ENCODE measurements at places on chromosomes 11 and 22. TPM values are rescaled to one million over a fixed set of nuclear protein-coding genes. Genes with fewer than 3 reads are reported as not detected.

DNA sequence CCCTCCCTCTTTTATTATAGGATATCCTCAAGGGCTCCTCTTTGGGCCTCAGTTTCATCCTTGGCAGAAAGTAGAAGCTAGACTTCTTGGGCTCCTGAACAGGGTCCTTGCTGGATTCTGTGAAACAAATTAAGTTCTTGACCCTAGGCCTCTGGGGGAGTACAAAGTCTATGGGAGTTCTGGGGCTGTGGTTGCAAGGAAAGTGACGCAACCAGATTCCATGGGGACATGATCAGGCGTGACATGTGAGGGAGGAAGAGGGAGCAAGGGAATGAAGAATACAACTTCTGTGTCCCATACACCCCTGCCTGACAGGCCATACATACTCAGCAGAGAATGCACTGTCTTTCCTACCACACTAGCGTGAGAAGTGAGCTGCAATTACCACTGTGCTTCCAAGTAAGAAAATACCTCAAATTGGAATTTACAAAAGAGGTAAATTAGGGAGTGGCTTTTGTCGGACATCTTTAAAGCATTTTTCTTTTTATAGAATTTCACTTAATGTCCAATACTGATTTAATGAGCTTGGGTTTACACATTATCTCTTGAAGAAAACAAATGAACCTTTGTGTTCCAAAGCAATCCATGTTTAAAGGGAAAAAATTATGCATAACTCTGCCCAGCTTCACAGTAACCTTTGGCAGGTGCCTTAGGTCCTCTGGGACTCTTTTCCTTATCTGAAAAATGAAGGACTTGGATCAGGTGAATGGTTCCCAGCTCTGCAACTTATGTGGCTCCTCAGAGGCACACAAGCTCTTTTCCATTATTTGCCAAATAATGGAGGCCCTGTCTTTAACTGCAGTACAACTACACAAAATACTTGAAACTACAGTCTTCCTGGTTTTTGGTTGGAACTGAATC, 38.9 kb downstream of the LIMK2 start:
- DNase-seq, result no peak
- no peaks in the 10 kb centered on the region for H3K36me3 ChIP-seq
- H3K27me3 ChIP-seq, result no peaks in the 10 kb centered on the region
- H3K4me1 ChIP-seq, result no peaks in the 10 kb centered on the region
- H3K4me3 ChIP-seq, result no peak overlapping the region
- no peak overlapping the region for H3K27ac ChIP-seq

DNA sequence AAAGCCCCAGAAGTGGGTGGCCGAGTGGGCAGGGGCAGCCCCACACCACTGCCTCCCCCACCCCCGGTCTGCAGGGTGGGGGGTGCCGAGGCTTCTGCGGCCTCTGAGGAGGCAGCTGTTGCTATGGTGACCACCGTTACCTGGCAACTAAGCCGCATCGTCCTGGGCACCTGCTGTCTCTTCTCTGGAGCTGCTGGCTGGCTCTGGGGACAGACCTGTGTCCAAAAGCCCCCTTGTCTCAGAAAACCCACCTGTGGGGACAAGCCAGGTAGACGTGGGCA, 79.9 kb upstream of the PRR5 start:
- peaks cover 6% of the 10 kb centered on the region for H3K4me1 ChIP-seq
- no peak overlapping the region for H3K4me3 ChIP-seq
- H3K27ac ChIP-seq, result no peak overlapping the region
- no peaks in the 10 kb centered on the region for H3K27me3 ChIP-seq
- no peaks in the 10 kb centered on the region for H3K36me3 ChIP-seq

- DNase-seq, result no peak
- no peak overlapping the region for H3K4me3 ChIP-seq
- H3K36me3 ChIP-seq, result no peaks in the 10 kb centered on the region
- no peak overlapping the region for H3K27ac ChIP-seq
- H3K27me3 ChIP-seq, result no peaks in the 10 kb centered on the region
- no peaks in the 10 kb centered on the region for H3K4me1 ChIP-seq
Measured at GRCh38 chr11:121004206-121004840, 19.6 kb upstream of the TBCEL start.

Gene LUZP2
- 0.47 TPM for total RNA-seq

Gene CTSF
- 5.4 TPM for total RNA-seq

Data from Peyer's patch (tissue), 4 donors.